Stimulated activated naive CD8-positive, alpha-beta T cell treated with anti-CD3 and anti-CD28 coated beads, Interleukin-15, Interleukin-2, amounts not matched to agents 100 U/mL and 50 U/mL, for 24 hours (primary cell): ENCODE measurements at places on chromosomes 1 and 21.

DNA sequence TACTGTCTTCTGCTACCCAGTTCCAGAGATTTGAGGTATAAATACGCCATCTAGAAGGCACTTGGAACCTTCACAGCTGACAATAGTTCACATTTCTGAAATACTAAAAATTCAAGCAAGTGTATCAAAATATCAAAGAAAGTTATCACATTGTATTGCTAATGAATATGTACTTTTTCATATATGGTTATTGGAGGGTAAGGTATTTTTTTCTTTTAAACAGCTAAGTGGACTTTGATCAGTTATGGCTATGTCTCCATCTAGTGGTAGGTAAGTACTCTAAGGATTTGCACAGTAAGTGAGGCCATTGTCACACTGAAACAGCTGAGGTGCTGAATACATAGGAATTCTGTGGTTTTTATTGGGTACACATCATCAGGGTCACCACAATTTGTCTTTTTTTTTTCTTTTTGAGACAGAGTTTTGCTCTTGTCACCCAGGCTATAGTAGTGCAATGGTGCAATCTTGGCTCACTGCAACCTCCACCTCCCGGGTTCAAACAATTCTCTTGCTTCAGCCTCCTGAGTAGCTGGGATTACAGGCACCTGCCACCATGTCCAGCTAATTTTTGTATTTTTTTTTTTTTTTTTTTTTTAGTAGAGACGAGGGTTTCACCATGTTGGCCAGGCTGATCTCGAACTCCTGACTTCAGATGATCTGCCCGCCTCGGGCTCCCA, 49.1 kb upstream of the CR2 start:
- DNase-seq = no peak

- peak; percentile 89 for DNase-seq
Observed at GRCh38 chr1:21293537-21294265, 3.4 kb upstream of the ECE1 start.

- DNase-seq = no peak
Observed at GRCh38 chr1:1755426-1755825, 22.8 kb downstream of the NADK start.

DNA sequence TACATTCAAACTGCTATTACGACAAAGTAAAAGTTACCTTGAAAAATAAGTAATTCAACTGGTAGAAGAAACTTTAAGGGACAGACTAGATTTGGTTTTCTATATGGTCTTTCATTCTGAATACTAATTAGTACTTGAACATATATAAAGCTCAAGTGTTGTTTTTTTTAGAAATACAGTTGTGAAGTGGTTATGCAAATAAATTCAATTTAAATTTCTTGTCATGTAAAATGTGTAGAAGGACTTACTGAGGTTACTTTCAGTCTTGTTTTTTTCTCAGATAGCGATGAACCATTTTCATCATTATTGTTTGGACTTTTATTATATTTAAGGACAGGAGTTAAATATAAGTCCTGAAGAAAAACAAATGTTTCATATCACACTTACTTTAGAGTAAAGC, 24.4 kb downstream of the HS2ST1 start:
- DNase-seq = no peak

DNA sequence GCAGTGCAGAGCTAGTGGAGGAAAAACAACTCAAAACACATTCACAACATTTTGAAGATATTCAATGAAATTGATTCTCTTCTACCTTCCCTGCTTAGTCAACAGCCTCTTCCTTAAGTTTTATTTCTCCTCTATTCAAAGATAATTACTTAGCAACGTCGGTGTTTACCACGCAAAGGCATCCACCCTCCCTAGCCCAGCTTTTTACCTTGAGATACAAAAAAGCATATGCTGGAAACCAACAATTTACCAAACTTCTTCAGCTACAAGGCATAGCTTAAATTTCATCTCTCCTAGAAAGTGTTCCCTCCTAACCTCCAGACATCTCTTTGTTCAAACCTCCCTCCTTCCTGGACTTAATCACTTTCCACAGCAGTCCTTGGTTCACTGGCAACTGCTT, 102.8 kb upstream of the SOD1 start:
- DNase-seq = no peak

- DNase-seq = no peak
Observed at GRCh38 chr1:28789412-28789811, 22.6 kb upstream of the OPRD1 start.

DNA sequence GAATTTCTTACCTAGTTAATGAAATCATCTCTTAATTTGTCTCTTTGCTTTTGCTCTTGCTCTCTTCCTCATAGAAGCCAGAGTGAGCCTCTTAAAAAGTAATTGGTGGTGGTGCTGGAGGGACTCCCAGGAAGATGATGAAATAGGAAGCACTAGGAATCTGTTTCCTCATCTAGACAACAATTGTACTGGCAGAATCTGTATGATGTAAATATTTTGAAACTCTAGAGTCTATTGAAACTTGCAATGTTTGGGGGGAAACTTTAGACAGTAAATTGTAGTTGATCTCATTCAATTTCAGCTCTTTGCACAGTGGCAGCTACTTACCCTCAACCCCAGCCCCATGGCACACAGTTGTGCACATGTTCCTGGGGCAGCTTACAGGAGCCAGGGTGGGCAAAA, 10.6 kb downstream of the RGSL1 start:
- DNase-seq = no peak

- peak; percentile 9 for DNase-seq
Observed at GRCh38 chr1:220748089-220748934, at the start of gene MTARC2. TSS of gene MTARC2 (plus strand) at chr1:220748322. CDS start at chr1:220748532, 210 bp downstream.

GRCh38 chr1:192529031-192529755, 46.4 kb upstream of the RGS1 start:
- DNase-seq = no peak

GRCh38 chr1:89041119-89041641, 18.5 kb upstream of the GBP3 start:
- no peak for DNase-seq

GRCh38 chr1:98044071-98044697, 123.3 kb upstream of the DPYD start:
- DNase-seq = no peak

DNA sequence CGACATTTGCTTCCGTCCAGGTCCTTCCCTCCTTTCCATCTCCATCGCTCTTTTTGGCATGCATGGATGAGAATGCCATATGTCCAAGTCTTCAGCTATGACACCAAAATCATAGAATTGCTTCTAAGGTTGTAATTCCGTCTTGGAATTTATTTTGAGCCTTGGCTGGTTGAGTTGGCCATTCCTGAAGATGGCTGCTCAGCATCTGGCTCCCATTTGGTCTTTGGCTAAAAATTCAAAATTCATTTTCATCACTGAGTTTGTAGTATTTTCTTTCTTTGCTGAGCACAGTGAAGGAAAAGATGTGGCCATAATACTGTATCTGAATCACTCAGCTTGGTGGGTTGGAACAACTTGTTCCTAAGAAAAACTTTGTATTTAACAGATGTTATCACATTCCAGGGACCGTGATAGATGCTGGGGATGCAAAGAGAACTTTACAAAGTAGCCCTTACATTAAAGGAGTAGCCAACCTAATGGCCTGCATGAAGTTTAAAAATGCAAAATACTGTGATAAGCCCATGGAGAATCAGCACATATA, 15.6 kb downstream of the JUN start:
- DNase-seq = no peak

GRCh38 chr21:25297117-25297516, 310.2 kb downstream of the MRPL39 start:
- DNase-seq = no peak

- DNase-seq = no peak
Observed at GRCh38 chr1:226788965-226789364, 49.9 kb upstream of the ITPKB start.

DNA sequence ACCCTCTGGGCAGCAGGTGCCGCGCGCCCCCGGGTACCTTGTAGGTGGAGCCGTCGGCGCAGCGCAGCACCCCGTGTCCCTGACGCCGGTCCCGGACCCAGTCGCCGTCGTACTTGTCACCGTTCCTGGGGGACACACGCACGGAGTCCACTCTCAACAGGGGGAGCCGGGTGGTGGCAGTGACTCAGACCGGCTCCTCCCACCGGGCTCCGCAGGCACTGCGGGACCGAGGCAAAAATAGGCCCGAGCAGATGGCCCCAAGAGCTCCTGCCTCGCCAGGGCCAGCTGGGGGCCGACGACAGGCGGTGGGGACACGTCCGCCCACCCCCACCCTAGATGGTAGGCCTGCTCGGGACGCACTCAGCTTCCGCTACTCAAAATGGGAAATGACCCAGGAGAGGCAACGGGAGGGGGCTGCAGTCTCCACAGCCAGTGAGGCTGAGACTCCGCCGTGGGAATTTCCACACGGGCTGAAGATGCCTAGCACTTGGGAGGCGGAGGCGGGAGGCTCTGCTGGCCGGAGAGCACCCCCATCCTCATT, 6.3 kb downstream of the MORN1 start:
- DNase-seq = no peak

DNA sequence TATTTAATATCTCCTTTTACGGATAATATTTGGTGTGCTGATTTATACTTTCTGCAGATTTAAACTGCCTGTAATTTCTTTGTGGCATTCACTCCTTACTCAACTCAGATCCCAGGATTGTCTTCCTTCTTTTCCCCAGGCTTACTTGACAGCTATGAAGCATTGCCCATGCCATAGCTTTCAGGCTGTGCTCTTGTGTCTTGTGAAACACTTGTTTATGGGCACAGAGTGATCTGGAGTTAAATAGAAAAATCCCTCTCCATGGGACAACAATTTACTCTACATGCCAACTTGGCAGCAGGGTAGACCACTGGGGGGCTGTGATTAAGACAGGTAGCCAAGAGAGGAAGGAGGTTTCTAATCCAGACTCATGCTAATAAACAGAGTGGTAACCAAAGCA, 57.4 kb downstream of the PPP1R12B start:
- no peak for DNase-seq

GRCh38 chr1:161953256-161953920, 70.3 kb downstream of the OLFML2B start:
- no peak for DNase-seq

DNA sequence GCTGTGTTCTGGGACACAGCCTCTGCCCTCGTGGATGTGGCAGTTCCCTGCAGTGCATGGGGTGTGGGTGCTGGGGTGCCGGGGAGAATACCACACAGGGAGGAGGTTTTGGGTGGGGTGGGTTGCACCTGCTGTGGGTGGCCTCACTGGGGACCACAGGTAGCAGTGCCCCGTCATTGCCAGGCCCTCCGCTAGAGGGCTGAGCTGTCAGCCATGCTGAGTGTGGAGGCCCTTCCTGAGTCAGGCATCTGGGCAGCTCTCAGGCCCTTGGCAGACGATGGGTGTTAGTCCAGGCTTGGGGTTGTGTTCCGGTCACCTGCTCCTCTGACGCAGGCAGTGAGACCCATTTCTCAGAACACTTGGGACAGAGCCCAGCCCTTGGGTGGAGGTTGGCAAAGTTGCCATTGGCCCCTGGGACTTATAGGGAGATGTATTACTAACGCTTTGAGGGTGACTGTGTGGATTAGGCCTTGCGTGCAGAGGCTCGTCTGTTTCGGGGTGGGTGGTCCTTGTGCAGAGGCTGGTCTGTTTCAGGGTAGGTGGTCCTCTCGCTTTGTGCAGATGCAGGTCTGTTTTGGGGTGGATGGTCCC, 23.9 kb downstream of the PCNT start:
- no peak for DNase-seq

GRCh38 chr1:12600880-12601633, 17.0 kb downstream of the DHRS3 start:
- DNase-seq = peak; percentile 54

GRCh38 chr1:247146671-247147070, 25.1 kb downstream of the ZNF124 start:
- DNase-seq = no peak

GRCh38 chr1:180892272-180892671, 20.4 kb upstream of the KIAA1614 start:
- DNase-seq = no peak

GRCh38 chr1:111669268-111669667, 49.7 kb downstream of the RAP1A start:
- no peak for DNase-seq

DNA sequence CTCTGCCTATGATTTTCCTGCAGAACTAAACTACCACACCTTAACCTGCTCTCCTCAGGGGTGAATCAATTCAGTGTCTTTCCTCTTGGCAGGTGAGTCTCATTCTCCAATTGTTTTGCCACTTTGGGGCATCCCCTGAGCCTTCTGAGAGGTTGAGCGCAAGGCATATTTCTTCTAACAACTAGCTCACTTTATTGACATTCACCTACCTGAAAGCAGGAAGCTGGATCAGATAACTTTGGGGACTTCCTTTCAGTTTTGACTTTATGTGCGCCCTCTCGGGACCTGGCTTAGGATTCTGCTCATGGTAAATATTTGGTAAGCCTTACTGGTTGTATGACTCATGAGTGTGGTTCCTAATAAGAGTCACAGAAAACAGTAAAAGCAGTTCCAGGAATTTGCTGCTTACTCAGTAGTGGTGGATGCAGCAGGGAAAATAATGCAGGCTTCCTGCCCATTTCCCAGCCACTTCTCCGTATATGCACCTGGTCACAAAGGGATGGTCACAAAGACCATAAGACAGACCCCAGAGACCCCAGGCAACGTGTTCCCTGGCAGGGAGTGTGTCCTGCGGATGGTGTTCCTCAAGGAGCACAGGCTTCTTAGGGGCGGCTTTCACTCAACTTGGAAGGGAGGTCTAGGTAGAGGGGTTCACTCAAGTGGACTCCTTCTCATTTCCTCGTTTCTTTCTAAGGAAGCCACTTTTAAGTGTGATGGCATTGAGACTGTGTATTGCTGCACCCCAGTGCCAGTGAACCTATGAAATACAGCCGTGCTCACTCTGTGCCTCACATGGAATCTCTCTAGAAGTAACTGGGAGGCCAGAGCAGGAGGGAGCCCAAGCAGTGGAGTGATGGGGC, 22.0 kb upstream of the BATF3 start:
- peak; percentile 30 for DNase-seq

DNA sequence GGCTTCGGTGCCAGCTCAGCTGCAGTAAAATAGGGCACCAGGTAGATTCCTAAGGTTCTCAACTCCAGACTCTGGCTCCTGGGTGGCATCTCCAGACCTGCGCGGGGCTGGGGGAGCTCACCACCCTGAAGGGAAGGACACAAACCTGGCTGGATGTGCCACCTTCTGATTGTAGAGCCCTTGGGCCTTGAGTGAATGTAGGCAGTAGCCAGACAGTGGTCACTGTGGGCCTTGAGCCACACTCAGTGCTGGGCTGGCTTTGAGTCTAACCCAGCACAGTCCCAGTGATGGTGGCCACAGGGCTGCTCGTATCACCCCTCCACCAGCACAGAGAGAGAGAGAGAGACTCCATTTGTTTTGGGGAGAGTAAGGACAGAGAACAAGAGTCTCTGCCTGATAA, 38.0 kb upstream of the SH3GLB1 start:
- DNase-seq = no peak

DNA sequence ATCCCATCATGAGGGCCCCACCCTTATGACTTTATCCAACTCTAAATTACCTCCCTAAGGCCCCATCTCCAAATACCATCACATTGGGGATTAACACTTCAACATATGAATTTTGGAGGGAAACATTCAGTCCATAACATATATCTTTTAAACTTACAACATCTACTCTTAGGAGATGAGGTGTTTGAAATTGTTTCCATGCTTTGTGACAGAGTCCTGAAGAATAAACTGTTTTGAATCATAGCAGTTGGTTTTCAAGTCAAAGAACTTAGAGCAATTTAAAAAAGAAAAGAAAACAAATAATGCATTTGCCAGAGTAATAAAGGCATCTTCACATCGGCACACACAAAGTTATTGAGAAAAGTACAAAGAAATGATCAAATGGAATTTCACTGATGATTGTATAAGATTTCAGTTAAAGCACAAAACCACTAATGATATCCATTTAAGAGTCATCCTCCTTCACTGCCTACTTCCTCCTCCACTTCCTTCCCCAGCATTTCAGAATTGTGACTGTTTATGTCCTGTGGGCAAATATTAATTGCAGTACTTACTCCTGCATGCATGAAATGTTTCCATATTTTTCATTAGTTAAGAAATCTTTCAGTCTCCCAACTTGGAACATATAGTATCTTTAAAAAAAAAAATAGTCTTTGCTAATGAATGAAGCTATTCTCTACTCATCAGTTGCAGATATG, 202.0 kb downstream of the LRRC40 start:
- DNase-seq = no peak
